ENCODE measurements at places on chromosomes 1 and 21.

DNA sequence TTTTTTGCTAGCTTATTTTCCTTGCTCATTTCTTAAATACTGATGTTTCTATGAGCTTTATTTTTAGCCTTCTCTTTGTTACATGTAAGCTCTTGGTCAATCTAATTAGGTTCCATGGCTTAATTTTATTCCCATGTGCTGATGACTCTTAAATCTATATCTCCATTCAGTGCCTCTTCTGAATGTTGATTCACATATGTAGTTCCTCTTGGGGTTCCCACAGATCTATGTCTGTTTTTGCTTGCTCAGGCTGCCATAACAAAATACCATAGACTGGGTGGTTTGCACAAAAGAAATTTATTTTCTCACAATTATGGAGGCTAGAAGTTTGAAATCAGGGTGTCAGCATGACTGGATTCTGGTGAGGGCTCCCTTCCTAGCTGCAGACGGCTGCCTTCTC lies 58.3 kb upstream of the PLA2G4A start:
- H3K27me3 ChIP-seq = no peaks in the 10 kb centered on the region
- no peak overlapping the region for H3K27ac ChIP-seq
- no peak for DNase-seq
- H3K36me3 ChIP-seq = no peaks in the 10 kb centered on the region
- H3K4me3 ChIP-seq = no peak overlapping the region

GRCh38 chr1:94634977-94635416 lies 93.4 kb upstream of the F3 start:
- H3K4me1 ChIP-seq = no peaks in the 10 kb centered on the region
- H3K36me3 ChIP-seq = no peaks in the 10 kb centered on the region
- DNase-seq = no peak
- H3K4me3 ChIP-seq = no peak overlapping the region
- no peaks in the 10 kb centered on the region for H3K27me3 ChIP-seq

DNA sequence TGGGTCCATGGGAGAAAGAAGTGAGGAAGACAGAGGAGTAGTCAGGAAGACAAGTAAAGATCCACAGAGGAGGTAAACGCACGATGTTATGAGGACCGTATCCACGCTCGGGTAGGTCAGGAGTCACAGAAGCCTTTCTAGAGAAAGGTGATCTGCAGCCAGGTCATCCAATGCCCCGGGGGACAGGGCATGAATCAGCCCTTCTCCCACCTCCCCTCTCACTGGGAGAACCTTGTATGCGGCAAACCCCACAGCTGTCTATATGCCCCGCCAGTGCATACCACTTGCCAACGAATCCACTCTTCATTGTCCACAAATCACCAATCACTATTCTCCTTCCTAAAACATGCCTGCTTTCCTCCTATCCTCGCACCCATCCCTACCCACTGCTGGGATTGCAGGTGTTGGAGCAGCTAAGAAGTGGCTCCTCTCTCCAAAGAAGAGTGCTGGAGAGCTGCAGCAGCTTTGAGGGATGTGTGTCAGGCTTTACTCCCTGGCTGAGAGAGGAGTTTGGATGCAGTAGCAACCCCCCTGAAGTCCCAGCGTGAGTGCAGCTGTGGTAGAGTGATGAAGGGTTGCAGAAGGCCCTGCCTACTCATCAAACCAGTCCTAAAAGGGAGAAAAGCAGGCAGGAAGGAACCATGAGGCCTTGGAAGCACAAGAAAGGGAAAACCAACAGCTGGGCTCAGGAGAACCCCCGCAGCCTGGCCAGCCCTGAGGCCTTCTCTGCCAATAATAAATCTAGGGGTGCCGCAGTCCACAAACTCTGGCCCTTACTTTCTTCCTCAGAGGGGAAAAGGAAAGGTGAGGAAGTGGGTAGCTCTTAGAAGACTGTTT lies 102.2 kb upstream of the GADD45A start:
- H3K27ac ChIP-seq = no peak overlapping the region
- H3K27me3 ChIP-seq = no peaks in the 10 kb centered on the region
- H3K36me3 ChIP-seq = no peaks in the 10 kb centered on the region
- no peak overlapping the region for H3K4me3 ChIP-seq
- no peak for DNase-seq
- H3K4me1 ChIP-seq = no peaks in the 10 kb centered on the region

GRCh38 chr1:109201123-109201703 lies 12.5 kb upstream of the SARS1 start:
- H3K27ac ChIP-seq = no peak overlapping the region
- peaks cover 2% of the 10 kb centered on the region for H3K27me3 ChIP-seq
- no peak for DNase-seq
- H3K36me3 ChIP-seq = no peaks in the 10 kb centered on the region
- H3K4me1 ChIP-seq = peaks cover 11% of the 10 kb centered on the region
- H3K4me3 ChIP-seq = no peak overlapping the region

All from thymus (tissue), 14 donors.